ENCODE measurements at places on chromosomes 1 and 21.

DNA sequence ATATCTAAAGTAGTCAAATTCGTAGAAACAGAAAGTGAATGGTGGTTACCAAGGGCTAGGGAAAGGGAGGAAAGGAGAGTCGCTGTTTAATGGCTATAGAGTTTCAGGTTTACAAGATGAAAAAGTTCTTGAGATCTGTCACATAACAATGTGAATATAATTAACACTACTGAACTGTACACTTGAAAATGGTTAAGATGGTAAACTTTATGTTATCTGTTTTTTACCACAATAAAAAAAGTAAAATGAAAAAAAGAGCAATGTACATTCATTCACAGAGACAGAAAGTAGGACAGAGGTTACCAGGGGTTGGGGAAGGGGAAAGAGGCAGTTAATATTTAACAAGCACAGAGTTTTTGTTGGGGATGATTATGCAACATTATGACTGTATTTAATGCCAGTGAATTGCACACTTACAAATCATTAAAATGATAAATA is 53.3 kb upstream of the SEC16B start:
- DNase-seq = no peak

GRCh38 chr1:12656575-12656974 is 12.7 kb downstream of the AADACL4 start:
- DNase-seq = no peak

- no peak for DNase-seq
These were observed 11.0 kb upstream of the RGS18 start for GRCh38 chr1:192147221-192147620.

GRCh38 chr1:209807509-209807908 is 1.6 kb upstream of the IRF6 start:
- no peak for DNase-seq

DNA sequence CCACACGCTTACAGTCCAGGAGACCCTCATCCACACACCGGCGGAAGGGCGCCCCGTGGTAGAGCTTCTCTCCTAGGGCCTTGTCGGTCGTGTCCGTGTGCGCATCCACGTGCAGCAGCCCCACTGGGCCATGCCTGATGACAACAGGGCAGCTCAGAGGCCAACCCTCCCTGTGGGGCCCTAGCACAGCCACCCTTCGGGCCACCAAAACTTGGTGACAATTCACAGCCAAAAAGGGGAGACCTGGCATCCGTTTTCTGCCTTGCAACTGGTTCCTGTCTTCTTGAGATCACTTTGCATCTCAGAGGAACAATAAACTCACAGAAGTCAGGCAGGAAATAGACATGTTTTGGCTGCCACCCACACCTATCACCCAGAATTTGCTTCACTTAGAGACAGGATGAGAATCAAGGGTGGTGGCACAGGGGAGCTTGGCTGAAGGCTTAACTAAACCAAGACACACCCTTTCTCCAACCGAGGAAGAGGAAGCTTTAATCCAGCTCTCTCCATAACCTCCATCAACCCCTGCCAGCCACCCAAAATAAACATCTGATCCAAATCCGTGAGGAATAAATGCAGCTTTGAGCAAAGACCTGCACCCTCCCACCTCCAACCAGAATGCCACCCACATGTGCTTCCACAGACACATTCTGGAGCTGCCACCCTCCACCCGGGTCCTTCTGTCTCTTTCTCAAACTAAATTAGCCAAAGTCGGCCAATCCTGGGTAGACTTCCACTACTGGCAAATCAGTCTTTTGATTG is 5.7 kb downstream of the AGMAT start:
- DNase-seq = no peak

DNA sequence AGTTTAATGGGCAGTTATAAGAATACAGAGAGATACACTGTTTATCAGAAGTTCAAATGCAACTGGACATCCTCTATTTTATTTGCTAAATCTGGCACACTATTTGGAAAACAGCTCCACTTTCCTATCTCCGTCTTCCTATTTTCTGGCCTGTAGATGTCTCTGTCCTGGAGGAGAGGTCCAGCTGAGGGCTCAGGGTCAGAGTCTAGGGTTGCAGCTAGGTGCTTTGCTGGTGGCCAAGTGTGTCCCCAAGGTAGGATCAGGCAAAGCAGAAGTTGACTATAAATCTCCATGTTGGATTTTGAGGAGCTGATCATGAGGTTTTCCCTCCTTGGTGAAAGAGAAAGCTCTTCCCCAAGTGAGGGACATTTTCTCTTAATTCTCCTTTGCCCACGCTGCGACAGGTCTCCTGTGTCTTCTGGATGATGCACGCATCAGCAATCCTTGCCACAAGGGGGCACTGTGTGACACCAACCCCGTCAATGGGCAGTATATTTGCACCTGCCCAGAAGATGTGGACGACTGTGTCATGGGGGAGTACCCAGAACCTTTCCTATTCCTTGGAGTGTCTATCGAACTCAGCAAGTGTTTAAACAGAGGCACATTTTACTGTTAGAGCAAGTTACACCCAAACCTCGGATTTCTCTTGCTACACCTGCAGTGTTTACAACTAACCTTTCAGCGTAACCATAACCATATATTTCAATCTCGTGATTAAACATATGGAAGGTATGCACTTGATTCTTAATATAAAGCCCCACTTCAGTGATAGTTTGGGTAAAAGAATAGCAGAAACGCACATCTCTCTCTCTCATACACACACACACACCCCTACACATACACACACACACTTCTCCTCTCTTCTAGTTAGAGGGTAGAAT is 10.2 kb downstream of the ADAM30 start:
- DNase-seq = no peak
